Stimulated activated CD8-positive, alpha-beta memory T cell treated with anti-CD3 and anti-CD28 coated beads, Interleukin-4, amount 100 ng/mL, for 1 hour (primary cell): ENCODE measurements at places on chromosomes 1 and 21.
A peak's percentile ranks its signal among the peaks of the same experiment; 100 is the strongest.

- no peak for DNase-seq
These were observed at the start of gene CRB1 for GRCh38 chr1:197268012-197268411. CRB1 (plus strand) TSS chr1:197268252; CDS start chr1:197268413, 161 bp downstream.

GRCh38 chr1:160618763-160619274 lies 28.0 kb downstream of the SLAMF1 start:
- no peak for DNase-seq

DNA sequence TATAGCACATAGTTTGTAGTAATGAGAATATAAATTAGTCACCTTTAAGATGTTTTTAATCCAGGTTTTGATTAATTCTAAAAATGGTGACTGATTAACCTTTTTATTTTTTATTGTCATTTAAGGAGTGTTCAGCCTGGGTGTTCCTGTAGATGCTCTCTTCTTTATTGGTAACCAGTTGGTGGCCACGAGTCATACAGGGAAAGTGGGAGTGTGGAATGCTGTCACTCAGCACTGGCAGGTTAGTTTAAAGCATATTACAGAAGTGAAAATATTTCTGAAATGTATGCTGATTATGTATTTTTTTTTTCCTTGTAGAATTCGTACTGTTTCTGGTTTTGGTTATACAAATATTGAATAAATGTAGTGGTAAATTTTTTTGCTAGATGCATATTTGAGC lies 28.1 kb downstream of the KCTD3 start:
- DNase-seq, result no peak

- DNase-seq, result no peak
These were observed 70.8 kb downstream of the PLPP3 start for GRCh38 chr1:56508523-56508983.

DNA sequence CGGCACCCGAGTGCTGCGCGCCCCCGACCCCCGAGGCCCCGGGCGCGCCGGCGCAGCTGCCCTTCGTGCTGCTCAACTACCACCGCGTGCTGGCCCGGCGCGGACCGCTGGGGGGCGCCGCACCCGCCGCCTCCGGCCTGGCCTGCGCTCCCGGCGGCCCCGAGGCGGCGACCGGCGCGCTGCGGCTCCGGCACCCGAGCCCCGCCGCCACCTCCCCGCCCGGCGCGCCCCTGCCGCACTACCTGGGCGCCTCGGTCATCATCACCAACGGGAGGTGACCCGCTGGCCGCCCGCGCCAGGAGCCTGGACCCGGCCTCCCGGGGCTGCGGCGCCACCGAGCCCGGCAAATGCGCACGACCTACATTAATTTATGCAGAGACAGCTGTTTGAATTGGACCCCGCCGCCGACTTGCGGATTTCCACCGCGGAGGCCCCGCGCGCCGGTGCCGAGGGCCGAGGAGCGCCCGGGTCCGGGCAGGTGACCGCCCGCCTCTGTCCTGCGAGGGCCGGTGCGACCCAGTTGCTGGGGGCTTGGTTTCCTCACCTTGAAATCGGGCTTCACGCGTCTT lies 49.0 kb downstream of the SIM2 start:
- DNase-seq, result no peak

- DNase-seq, result no peak
These were observed 68.3 kb upstream of the TARDBP start for GRCh38 chr1:10943991-10944730.

DNA sequence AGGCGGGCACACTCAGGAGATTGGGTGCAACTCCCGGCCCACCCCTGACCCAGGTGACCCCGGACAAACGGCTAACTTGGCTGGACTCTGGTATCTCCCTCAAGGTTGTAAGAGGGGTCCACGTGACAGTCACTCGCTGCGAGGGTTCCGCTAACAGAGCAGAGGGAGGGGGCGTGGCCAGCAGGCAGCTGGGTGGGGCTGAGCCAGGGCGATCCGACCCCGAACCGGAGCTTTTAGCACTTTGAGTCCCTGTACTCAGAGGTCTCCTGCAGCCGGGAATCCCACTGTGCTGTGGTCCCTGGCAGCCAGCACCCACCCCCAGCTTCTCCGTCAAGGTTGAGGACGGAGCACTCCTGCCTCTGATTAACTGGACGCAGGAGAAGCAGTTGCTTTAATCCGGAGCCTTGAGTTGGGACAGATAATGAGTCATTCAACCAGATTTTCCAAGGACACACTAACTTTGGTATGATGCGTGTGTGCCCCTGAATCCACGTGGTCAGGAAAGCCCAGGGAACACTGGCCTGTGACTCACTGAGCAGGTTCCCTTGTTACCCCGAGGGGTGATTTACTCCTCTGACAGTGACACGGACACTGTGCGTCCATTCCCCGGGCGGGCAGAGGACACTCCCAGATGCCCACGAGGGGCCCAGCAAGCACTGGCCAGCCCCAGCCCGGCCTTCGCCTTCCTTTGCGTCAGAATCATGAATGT lies 16.8 kb downstream of the TRPM2 start:
- DNase-seq, result no peak

- no peak for DNase-seq
These were observed 47.1 kb upstream of the ZYG11A start for GRCh38 chr1:52795464-52795863.

GRCh38 chr1:198967566-198967965 lies 328.7 kb downstream of the PTPRC start:
- no peak for DNase-seq

GRCh38 chr1:2984399-2985061 lies 36.7 kb upstream of the ACTRT2 start:
- no peak for DNase-seq

GRCh38 chr1:95497566-95497965 lies 263.6 kb downstream of the RWDD3 start:
- no peak for DNase-seq

- DNase-seq, result no peak
These were observed 1.9 kb downstream of the RUSC1 start for GRCh38 chr1:155322571-155322952.

DNA sequence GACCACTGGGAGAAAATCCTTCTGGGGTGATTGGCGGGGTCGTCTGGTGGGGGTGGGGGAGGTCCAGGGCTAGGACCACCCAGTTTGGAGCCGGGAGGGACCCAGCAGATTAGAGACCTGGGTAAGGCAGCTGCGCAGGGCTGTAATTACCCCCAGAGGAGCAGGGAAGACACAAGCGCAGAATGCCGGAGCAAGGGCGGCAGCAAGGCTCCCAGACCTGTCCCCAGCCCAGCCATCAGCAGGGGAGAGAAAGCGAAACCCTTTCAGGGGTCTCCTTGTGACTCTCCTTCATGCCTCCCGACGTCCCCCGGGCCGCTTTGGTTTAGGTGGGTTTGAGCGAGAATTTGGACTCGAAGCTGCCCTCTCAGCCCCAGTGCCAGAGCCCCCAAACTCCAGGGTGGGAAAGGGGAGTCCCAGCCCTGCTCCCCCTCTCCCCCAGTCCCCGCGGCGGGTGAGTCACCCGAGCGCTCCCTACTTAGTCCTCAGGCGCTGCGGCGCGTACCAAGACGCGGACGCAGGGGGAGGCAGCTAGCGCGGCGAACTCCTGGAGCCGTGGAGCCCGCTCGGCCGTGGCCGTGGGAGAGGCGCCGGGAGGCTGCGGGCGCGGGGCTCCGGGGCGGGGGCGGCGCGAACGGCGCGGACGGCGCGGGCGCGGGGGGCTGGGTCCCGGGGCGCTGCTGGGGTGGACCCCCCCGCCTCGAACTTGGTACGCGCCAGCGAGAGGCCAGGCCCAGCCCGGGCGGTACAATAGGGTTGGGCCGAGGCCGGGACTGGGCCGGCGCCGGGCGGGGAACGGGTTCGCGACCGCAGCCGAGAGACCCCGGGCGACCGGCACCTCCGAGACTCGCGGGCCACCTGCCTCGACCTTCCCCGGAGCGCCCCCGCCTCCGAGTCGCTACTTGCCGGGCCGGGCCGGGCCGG lies at the start of gene MAP7D1:
Gene MAP7D1, plus strand, starts transcription at position 753 of the 921 bp plus-strand sequence. CDS start 258 bp downstream, outside the sequence.
- peak; percentile 73 for DNase-seq

DNA sequence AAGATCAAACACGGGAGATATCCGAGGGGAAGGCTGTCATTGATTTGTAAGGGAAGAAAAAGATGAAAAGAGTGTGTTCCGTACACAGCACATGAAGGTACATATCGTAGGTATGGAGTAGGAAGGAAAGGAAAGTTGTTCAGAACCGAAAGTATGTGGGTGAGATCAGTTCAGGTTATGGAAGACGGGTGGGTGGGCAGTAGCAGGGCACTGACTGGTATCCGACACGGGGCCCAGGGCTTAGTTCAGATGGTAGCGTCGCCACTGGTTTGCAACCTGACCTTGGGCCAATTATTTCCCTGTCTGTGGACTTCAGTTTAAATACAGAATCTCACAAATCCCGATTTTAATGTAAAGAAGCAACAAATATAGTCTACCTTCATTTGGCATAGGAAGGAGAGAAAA lies 27.8 kb upstream of the A3GALT2 start:
- DNase-seq, result no peak

DNA sequence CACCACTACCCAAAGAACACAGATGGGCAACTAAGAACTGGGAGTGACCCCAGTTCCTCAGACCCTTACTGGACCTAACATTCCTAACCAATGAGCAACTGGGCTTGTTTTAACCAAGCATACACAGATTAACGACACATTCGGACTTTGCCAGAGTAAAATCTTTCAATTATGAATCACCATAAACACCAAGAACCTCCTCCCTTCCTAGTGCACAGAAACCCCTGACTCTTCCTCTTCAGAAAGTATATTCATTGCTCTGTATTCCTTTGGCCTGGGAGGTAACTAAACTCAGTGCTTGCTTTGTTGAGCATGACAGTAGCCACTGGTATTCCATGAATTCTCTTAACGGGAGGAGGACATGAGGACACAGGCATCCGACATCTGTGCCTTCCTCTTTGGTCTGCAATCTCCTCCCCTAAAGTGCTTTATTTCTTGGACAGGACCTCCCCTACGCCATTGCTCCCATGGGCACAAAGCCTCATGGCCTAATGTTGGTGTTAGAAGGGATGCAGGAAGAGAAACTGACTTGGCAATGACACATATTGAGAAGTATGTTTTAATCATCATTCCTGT lies 42.7 kb downstream of the SEC16B start:
- no peak for DNase-seq
